NCI-H446 treated with DMSO at 0.1 percent for 48 hours (cell line): ENCODE measurements at places on chromosomes 1 and 21.
A peak's percentile ranks its signal among the peaks of the same experiment; 100 is the strongest.

- no peak for DNase-seq
These were observed 200.4 kb downstream of the DNM3 start for GRCh38 chr1:172041742-172042141.

DNA sequence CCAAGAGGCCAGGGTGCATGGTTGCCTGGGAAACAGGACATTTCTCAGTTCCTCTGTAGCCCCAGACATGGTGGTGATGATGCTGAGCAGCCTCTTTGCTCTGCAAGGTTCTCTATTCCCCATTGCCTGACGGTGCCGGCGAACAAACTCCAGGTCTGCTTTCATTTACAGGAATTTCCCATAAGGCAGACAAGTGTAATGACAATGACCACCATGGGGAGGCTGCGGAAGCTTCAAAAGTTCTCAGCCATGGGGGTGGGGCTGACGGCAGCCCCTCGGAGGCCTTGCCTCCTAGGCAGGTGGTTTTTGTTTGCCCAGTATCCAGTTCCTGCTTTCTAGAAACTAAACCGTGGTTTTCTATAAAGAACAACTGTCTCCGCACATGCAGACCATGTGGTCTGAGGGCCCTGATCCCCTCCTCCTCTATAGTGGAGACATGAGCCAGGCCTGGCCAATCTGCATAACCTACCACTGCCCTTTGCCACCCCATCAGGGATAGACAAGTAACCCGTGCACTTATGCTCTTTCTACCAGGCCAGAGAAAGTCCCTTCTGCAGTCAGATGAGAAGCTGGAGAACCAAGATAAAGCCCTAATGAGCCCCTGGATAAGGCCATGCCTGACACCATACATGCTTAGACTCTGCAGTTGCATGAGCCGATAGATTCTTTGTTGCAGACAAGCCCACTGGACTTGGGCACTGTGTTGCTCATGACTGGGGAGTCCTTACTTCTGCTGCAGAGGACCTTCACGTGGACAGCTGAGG, 54.1 kb downstream of the LDLRAD2 start:
- no peak for DNase-seq

GRCh38 chr21:27681841-27682240, 715.0 kb upstream of the ADAMTS5 start:
- DNase-seq = no peak

DNA sequence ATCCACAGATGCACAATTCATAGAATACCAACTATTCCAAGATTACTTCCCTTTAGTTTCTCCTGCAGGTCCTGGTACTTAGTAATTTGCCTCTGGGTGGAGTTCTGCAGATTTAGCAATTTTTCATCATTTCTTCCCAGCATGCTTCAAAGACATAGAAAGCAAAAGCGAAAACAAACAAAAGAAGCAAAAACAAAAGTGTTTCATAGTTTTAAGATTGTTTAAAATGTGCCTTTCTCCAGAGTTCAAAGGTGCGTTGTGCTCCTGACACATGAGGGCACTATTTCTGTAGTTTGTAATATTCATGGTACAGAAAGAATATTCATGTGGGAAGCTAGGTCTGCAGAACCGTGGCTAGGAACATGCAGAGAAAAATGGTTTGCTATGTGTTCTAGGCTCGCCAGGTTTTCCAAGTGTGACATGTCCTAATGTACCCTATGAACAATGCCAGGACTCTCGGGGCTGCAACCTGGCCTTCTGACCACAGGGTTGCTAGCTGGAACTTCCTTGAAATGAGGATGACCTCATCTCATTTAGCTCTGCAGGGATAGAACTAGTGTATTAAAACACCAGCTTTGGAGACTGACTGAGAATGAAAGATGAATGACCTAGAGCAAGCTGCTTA, 30.0 kb upstream of the RCSD1 start:
- DNase-seq = peak; percentile 38

- no peak for DNase-seq
These were observed 87.2 kb downstream of the VAV3 start for GRCh38 chr1:107877745-107878144.

- no peak for DNase-seq
These were observed 1.8 kb downstream of the HSF2BP start for GRCh38 chr21:43657355-43658087.

DNA sequence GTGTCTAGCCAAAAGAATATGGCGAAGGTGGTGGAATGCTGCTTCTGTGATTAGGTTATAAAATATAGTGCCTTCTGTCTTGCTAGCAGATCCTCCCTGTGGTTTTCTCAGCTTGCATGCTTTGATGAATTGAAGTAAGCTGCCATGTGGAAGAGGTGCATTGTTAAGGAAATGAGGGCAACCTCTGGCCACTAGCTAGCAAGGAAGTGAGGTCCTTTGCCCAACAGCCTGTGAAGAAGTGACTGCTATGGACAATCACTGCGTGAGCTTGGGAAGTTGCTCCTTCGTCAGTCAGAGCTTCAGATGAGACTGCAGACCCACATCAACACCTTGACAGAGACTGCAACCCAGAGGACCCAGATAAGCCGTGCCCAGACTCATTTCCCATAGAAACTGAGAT, 109.4 kb downstream of the GIPC2 start:
- no peak for DNase-seq

GRCh38 chr1:72366466-72366865, 84.1 kb upstream of the NEGR1 start:
- no peak for DNase-seq

- DNase-seq = no peak
These were observed 139.2 kb downstream of the KIF26B start for GRCh38 chr1:245294020-245294419.

- no peak for DNase-seq
These were observed 151.9 kb downstream of the TLR5 start for GRCh38 chr1:222991177-222991576.

DNA sequence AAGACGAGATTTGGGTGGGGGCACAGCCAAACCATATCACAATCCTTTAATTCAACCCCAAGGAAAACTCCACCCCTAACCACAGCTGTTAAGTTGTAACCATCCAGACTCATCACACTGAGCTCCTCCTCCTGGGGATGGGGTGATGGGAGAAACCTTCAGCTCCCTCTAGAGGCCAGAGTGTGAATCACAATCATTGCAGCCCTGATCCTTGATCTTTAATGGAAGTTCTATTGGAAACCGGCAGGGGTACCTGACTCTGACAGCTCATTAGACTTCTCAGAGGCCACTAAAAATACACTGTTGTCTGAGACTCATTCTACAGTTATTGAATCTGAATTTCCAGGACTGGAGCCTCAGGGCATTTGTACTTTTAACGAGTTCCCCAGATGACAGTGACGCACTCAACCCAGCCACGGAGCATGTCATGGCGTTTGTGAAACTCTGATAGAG, 127.2 kb downstream of the IGSF21 start:
- peak; percentile 65 for DNase-seq

GRCh38 chr1:213061263-213061662, 10.2 kb downstream of the RPS6KC1 start:
- DNase-seq = no peak

GRCh38 chr1:151594143-151594625, 17.7 kb upstream of the SNX27 start:
- no peak for DNase-seq

GRCh38 chr1:119372503-119373086, 4.0 kb downstream of the HAO2 start:
- no peak for DNase-seq

GRCh38 chr1:29754573-29755375, 518.5 kb downstream of the PTPRU start:
- no peak for DNase-seq

GRCh38 chr1:32967888-32968568, 3.4 kb upstream of the RNF19B start:
- no peak for DNase-seq

- no peak for DNase-seq
These were observed 508.3 kb upstream of the PKN2 start for GRCh38 chr1:88175631-88176226.

DNA sequence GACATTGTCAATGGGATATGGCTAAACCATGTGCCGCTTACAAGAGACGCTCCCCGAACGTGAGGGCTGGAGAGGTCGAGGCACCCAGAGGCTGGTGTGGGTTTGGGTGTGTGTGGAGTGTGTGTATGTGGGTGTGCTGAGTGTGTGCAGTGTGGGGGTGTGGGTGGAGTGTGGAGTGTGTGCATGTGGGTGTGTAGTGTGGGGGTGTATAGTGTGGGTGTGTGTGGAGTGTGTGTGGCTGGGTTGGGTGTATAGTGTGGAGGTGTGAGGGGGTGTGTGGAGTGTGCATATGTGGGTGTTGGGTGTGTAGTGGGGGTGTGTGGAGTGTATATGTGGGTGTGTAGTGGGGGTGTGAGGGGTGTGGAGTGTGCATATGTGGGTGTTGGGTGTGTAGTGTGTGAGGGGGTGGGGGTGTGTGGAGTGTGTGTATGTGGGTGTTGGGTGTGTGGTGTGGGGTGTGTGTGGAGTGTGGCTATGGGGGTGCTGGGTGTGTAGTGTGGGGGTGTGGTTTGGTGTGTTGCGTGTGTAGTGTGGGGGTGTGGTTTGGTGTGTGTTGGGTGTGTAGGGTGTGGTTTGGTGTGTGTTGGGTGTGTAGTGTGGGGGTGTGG, 42.2 kb downstream of the SLC19A1 start:
- no peak for DNase-seq

DNA sequence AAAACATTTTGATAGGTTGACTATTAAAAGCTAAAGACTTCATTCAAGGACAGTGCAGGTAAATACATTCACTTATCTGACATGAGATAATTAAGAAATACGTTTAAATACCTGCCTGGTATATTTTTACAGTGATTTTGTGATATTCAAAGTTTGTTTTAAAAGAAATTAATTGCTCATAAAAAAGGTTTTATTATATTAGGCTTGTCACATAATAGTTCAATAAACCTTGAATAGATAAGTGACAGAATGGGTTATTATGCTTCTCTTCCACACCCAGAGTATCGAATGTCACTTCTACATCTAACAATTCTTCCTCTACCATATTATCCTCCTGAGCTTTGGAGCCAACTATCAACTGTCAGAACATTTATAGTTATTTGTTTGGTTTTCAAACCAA, 60.0 kb downstream of the LTN1 start:
- DNase-seq = no peak

GRCh38 chr1:155648207-155649147, 38.5 kb downstream of the MSTO1 start:
- peak; percentile 27 for DNase-seq

DNA sequence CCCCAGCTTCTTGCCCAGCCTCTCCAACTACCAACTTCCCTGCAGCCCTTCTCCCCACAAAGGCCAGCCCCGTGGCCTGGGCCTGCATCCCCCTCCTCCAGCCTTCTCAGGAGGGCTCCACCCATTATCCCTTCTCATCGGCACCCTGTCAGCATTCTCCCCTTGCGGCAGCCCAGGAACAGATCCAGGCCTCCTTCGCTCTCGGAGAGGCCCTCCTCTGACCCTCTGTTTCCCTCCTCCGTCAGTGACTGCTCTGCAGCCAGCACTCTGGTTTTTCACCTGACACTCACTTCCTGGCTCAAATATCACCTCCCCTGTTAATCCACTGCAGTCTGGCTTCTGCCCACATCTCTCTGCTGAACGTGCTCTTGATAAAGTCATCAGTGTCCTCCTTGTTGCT, 17.5 kb downstream of the ADGRB2 start:
- no peak for DNase-seq

DNA sequence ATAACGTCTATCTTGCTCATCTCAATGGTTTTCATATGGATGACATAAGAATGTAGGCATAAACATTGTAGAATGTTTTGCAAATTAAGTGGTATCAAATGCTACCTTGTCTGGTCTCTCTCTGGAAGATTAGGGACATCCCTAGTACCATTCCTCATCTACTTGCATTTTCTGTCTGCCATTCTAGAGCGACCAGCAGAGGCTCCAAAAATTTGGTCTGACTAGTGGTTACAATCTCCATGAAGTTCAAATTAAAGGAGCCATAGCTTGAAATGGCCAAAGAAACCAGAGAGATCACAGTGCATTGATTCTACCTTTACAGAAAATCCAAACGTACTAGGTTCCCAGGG, 1.1 kb downstream of the CD84 start:
- DNase-seq = no peak

- no peak for DNase-seq
These were observed 17.2 kb upstream of the FABP3 start for GRCh38 chr1:31390071-31390470.

DNA sequence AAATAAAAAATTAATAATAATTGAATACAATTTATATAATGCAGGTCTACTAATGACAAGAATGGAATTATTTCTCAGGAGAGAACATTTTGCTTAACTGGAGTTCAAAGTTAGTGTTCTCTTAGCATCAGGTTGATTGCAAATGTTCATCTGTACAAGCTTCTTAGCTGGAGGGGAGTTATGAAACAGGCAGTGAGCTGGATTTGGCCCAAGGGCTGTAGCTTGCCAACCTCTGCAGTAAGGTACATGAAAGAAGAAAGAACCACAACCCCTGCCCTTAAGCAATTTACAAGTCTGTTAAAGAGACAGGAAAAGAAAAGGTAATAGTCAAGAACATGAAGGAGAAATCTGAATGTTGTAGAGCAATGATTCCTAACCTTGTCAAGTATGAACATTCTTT, 17.0 kb downstream of the LPGAT1 start:
- peak; percentile 40 for DNase-seq

DNA sequence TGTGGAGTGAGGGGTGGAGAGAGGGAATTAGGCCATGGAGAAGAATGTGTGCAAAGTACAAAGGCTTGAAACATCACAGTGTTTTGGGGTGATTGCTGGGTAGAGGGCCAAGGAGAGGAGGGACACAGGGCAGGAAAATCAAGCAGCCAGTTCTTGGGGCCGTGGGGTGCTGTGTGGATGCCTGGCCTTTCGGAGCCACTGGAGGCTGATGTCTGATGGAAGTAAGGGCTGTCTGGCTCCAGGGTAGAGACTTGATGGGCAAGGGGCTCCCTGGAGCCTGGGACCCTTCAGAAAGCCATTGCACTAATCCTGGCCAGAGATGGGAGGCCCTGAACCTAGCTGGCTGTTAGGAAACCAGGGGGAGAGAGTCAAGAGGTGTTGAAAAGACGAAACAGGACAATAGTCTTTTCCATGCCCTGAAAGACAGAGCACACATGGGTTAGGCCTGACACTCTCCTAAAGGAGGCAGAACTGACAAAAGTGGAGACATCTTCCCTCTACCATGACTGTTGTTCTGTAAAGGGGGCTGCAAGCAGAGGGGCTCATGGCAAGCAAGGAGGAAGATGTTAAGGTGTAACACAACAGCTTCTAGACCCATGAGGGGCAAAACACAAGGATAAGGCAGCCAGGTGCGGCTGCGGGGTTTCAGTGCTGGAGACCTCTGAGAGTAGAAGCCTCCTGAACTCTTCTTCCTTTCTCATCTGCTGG, 21.0 kb downstream of the ATF3 start:
- DNase-seq = no peak
